ENCODE measurements at places on chromosomes 13 and 19.

- peak; percentile 54 for DNase-seq
These were observed 156.5 kb downstream of the LMO7 start for GRCh38 chr13:75792526-75793187.

DNA sequence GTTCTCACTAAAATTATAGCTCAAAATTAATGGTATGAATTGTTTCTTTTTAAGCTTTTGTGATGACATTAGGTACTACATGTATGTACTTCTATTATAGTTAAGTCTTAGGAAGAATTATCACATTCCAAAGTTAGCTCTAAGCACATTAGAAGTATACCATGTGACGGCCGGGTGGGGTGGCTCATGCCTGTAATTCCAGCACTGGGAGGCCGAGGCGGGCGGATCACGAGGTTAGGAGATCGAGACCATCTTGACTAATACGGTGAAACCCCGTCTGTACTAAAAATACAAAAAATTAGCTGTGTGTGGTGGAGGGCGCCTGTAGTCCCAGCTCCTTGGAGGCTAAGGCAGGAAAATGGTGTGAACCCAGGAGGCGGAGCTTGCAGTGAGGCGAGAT is 1265.1 kb upstream of the SPRY2 start:
- no peak for DNase-seq

GRCh38 chr13:91045351-91046034 is 302.0 kb upstream of the MIR17HG start:
- DNase-seq, result peak; percentile 20

GRCh38 chr13:45372189-45373161 is 31.5 kb upstream of the TPT1 start:
- no peak for DNase-seq

- no peak for DNase-seq
These were observed 62.2 kb downstream of the ERCC5 start for GRCh38 chr13:102907886-102908515.

GRCh38 chr13:92739306-92739818 is 487.2 kb upstream of the GPC6 start:
- DNase-seq, result no peak

DNA sequence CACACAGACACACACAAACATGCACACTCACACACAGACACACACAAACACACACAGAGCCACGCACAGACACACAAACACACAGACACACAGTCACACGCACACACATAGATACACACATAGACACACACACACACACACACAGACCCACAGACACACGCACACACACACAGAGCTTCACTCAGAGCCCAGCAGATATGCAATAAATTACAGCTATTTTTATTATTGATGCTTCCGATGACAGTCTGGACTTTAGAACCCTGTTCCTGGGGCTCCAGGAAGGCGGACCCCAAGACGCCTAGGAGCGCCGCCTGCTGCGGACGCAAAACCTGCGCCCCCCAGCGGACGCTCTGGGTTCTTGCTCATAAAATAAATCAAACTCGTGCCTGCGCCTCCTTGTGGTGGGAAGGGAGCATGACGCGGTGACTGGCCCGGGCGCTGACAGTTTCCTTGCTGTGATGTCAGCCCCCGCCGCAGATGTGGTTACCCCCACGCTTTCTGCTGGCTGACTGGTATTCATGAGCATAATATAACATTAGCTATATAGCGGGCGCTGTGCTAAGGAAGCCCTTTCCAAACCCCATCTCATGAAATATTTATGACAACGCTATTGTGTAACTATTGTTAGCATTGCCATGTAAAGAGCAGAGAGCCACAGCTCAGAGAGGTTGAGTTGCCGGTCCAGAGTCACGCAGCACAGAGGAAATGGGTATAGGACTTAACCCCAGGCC is 64.4 kb upstream of the TM9SF2 start:
- DNase-seq, result peak; percentile 91

DNA sequence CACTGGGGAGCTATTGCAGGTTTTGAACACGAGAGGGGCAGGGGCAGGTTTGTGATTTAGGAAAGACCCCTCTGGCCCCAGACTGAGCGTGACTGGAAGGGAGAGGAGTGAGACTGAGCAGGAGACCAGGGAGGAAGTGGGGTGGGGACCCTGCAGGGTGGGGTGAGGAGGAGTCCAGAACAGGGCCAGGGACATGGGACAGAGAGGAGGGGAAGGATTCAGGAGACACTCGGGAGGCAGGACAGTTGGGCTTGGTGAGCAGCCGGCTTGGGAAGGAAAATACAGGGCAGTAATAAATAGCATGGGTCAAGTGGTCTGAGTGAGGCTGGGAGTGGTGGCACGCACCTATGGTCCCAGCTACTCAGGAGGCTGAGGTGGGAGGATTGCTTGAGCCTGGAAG is 9.4 kb downstream of the FOSB start:
- no peak for DNase-seq

Measured in astrocyte of the hippocampus (primary cell).